Femur (tissue), 1 donor: ENCODE measurements at places on chromosomes 1 and 21.

GRCh38 chr1:117512728-117513321 lies 93.0 kb upstream of the TENT5C start:
- no peak for DNase-seq

- DNase-seq: no peak
Observed at GRCh38 chr21:28317177-28317950, 675.3 kb downstream of the LTN1 start.

GRCh38 chr1:230327892-230328284 lies 98.2 kb downstream of the PGBD5 start:
- DNase-seq: no peak

DNA sequence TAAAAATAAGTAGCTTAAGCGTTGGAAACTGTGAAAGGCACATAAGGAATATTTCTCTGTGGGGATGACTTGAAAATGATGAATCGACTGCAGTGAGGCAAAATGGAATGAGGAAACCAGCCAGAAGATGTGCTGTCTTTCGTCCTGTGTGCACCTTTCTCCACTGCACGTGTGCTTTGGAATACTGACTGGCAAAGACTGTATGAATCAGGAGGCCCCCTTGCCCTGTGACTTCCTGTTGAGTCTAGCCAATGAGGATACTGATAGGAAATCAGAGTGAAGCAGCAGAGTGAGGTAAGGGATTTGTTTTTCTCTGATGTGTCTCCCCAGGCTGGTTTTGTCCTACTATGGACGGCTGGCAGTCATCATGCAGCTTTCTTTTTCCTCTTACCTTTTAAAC lies 118.2 kb upstream of the ADGRL4 start:
- no peak for DNase-seq

GRCh38 chr1:26516987-26517765 lies 12.4 kb upstream of the RPS6KA1 start:
- no peak for DNase-seq

DNA sequence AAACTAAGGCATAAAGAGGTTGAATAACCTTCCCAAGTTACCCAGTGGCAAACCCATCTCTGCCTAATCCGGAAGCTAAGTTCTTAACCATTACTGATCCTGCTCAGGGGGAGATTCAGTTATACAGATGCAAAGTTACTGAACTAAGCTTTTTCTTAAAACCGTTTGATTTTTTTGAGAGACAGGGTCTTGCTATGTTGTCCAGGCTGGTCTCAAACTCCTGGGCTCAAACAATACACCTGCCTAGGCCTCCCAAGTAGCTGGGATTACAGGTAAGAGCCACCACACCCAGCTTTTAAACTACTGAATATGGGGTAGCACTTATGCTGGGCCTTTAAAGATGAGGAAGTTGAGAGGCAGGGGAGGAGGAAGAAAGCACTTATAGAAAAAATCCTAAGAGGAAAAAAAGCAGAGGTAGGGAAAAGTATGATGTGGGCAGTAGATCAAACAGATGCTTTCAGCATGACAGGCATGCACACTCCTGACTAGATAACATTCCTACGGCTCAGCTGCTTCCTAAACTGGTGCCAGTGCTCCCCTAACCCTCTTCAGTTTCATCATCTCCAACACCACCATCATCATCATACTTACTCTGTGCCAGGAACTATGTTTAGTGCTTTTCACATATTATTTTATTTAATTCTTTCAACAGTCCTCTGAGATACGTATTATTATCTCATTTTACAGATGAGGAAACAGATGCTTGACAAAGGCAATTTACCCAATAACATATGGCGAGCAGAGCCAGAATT lies 5.8 kb downstream of the PAFAH2 start:
- no peak for DNase-seq

GRCh38 chr1:210464519-210465039 lies 135.9 kb downstream of the HHAT start:
- no peak for DNase-seq

GRCh38 chr1:4481451-4481850 lies 173.0 kb upstream of the AJAP1 start:
- DNase-seq: no peak

GRCh38 chr1:174786358-174786757 lies 213.4 kb upstream of the CACYBP start:
- DNase-seq: no peak

- no peak for DNase-seq
Observed at GRCh38 chr1:89025928-89026327, 3.3 kb upstream of the GBP3 start.

DNA sequence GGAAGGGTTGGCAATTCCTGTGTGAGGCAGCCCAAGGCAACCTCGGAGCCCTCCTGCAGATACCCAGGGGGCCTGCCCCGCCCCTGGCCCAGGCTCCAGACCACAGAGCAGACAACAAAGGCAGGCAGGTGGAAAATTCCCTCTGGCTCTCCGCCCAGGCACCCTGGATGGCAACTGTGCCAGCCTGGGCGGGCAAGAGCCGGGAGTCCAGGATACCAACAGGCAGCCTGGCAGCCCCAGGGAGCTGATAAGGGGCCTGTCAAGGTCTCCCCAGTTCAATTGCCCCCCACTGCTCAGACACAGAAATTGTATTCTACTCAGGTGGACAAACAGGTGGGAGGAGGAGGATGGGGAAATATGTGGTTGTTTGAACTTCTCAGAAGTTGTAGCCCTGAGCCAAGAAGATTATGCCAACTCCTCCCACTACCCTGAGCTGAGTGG lies 15.4 kb upstream of the GPR37L1 start:
- DNase-seq: no peak

DNA sequence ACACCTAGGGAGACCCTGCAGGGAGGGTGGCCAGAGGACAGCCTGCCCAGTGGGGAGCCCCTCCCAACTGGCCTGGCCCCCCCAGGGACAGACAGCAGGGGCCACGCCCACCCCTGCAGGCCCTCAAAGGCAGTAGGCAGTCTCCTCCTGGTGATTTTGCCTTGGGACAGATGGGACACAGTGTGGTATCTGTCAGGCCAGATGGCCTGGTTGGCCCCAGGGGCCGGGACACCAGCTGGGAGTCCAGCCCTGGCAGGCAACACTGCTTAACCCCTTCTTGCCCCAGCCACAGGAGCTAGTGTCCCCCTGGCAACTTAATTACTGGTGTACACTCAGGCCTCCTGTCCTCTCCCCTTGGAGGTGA lies 17.8 kb downstream of the IFFO2 start:
- no peak for DNase-seq

DNA sequence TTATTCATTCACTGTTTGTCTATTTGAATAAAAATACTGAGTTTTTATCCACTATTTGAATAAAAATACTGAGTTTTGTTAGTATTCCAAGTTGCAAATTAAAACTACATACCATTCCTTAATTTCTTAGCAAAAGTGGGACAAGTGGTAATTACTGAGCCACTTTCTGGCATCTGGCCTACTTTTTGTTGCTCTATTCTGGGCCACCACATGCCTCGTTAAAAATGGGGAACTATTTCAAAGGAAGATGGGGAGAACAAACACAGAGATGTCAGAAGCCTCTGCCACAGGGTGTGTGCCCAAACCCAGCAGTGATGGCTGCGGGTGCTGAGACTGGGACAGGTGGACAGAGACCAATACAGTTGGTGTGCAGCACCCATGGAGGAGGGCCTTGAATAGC lies 14.6 kb downstream of the PIGP start:
- no peak for DNase-seq

GRCh38 chr1:89659322-89660081 lies 26.6 kb downstream of the LRRC8C start:
- DNase-seq: no peak
